Tibial nerve (tissue), 4 donors: ENCODE measurements at places on chromosomes 5 and 9.

DNA sequence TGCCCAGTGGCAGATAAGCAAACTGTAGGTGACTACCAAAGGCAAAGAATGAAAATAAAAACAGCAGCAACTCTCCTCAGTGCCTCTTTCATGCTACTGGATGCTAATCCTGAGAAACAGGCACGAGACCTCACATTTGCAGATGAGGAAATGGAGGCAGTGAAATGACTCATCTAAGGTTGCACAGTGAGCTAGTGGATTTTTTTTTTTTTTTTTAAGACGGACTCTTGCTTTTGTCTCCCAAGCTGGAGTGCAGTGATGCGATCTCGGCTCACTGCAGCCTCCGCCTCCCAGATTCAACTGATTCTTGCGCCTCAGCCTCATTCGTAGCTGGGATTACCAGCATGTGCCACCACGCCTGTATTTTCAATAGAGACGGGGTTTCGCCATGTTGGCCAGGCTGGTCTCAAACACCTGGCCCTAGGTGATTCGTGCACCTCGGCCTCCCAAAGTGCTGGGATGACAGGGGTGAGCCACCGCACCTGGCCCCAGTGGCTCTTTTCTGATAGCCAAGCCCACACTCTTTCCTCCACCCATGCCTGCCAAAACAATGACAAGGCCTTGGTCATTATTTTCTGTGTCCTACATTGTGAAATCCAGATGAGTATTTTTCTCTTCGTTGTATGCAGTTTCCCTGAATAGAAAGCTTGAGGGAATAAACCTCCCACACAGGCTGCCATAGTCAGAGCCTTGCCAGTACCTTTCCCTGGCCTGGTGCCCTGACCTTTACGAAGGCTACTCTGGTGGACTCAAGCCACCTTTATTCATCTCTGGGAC, 19.2 kb downstream of the DOCK2 start:
- no peak for DNase-seq

- no peak for DNase-seq
These were observed 7.0 kb downstream of the RCL1 start for GRCh38 chr9:4799775-4800174.

- no peak for DNase-seq
These were observed 90.0 kb upstream of the POU5F2 start for GRCh38 chr5:93831449-93831848.

DNA sequence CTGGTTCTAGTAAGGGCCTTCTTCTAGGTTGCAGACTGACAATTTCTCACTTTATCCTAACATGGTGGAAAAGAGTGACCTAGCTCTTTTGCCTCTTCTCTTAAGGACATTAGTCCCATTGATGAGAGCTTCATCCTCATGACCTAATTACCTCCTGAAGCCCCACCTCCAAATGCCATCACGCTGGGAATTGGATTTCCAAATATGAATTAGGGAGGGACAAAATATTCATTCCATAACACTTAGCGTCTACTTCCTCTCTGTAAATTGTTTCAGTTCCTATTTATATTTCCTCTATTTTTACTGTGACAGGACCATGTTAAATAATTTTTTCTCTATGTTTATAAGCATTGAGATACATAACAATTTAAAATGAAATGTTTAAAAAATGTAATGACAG, 408.8 kb downstream of the CDH10 start:
- no peak for DNase-seq

- no peak for DNase-seq
These were observed 6.8 kb upstream of the TIFAB start for GRCh38 chr5:135458921-135459331.

DNA sequence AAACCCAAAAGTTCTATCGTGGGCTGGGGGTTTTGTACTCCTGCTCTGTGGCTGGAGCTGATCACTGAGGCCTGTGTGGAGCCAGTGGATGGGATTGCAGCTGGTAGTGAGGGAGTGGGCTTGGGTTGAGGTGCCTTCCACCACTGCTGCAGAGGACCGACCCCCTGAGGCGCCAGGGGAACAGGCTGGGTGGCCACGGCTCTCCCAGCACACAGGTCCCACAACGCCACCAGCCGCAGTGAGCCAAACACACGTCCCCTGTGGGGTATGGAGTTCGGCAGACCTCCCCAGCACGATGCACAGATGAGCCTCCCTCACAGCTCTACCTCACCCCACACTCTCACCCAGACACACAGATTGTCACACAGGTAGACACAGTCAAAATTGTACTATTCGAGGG, 109.1 kb downstream of the DAB2IP start:
- no peak for DNase-seq

DNA sequence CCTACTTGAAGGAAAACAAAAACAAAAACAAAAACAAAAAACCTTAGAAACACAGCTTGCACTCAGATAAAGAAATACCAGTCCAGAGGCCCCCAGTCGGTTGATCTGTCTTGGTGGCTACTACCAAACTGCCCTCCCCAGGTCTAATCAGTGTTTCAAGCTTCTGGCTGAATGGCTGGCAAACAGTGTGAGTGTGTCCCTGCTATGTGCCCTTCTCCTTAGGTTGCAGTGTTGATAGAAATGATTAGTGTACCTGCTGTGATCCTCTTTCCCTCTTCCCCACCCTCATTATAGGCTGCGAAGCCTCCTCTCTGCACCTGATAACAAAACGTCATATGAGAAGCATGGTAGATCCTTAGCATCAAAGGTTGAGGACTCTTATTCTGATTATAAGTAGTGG, 12.8 kb downstream of the NR4A3 start:
- no peak for DNase-seq

DNA sequence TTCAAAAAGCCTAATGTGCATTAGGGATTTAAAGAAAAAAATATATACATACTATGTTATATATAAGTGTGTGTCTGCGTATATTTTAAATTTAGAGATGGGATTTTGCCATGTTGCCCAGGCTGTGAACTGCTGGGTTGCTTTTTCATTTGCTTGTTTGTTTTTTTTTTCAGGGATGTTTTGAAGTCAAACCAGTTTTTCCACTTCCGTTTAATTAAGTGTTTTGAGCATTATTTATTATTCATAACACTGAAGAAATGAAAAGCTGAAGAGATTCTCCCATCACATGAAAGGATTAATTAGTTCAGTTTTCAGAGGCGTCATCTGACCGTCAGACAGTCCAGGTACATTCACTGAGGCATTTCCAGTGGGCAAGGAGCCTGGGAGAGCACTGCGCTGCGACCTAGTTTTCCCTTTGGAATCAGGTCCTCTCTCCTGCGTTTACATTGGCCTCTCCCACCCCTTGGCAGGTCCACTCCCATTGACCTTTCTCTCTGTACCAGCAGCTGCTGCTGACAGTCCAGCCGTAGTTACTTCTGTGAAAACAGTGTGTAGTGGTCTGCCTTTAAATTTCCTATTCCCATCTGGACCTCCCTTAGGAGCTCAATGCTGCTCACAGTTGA, 26.0 kb downstream of the ARRDC3 start:
- DNase-seq = no peak

DNA sequence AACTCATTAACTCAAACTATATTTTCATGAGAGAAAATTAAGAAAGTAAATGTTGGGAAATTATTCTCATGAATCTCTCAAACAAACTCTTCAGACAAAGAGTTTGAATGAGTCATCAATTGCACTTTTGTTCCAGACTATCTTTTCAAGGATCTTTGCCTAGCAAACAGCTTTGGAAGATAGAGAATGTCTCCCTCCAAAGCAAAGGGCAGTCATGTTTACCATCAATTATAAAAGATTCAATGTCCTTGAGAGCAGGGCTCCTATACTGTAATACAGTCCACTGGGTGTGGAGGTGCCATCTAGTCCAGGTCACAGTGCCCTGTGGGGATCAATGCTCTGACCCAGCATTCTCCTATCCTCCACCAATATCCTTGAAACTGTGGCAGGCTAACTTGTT, 1429.3 kb downstream of the EFNA5 start:
- no peak for DNase-seq

- no peak for DNase-seq
These were observed 1.2 kb upstream of the ADGRV1 start for GRCh38 chr5:90557391-90557790.

DNA sequence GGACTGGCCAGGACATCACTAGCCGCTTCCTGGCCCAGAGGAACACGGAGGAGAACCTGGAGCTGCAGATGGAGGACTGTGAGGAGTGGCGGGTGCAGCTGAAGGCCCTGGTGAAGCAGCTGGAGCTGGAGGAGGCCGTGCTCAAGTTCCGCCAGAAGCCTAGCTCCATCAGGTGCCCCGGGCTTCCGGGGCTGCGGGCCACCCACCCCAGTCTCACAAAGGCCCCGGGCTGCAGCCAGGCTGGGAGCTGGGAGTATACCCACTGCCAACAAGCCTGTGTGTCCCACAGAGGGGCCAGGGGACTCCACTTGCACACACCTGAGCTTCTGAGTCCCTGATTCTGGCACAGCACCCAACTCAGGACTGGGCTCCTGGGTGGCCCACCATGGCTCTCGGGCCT, 1.7 kb upstream of the RABL6 start:
- no peak for DNase-seq

- DNase-seq = no peak
These were observed 721.2 kb downstream of the CDH18 start for GRCh38 chr5:19266791-19267190.

- DNase-seq = no peak
These were observed 150.0 kb downstream of the CDC42SE2 start for GRCh38 chr5:131413605-131414559.

- DNase-seq = no peak
These were observed 57.8 kb downstream of the CXXC5 start for GRCh38 chr5:139705655-139706587.

DNA sequence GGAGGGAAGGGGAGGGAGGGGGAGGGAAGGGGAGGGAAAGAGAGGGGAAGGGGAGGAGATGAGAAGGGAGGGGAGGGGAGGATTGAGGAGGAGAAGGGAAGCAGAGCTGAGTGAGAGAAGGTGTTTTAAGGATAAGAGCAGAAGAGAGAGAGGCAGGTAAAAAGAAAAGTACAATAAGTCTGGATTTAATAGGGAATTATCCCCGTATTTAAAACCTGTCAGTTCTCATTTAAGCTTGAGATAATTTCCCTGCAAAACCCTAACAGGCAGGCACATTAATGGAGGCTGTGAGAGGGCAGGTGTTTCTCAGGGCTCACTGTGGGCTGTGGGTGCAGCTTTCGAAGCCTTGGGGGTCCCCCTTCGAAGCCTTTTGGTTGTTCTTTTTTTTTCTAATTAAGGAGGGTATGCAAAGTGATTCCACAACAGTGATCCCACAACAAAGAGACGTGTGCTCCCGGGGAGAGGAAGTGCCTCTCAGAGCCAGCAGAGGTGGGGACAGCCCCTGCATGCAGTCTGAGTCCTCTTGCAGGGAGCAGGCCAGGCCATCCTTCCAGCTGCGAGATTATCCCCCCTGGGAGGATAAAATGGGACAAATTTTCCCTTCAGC, 317.9 kb upstream of the IRX1 start:
- DNase-seq = no peak

GRCh38 chr5:143142596-143143435, 260.7 kb downstream of the NR3C1 start:
- DNase-seq = peak; percentile 25

GRCh38 chr5:142870532-142871362, 100.6 kb downstream of the ARHGAP26 start:
- no peak for DNase-seq

DNA sequence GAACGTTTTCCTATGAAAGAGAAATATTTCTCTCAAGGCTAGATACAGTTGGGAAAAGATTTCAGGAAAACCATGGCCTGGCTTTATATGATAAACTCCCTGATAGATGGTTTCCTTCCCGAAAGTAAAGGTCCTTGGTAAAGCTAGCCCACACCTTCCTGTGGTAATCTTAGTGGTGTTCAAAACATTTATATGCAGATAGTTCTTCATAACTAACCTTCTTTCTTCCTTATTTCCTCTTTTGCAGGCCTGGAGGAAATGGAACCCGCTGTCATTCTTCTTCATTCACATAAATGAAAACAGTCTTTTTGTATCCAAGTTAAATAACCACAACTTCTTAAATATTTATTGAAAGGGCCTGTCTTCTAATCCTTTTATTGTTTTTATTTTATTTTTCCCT, 474.0 kb upstream of the ACTBL2 start:
- no peak for DNase-seq

GRCh38 chr5:158876263-158876942, 223.3 kb downstream of the EBF1 start:
- DNase-seq = no peak

DNA sequence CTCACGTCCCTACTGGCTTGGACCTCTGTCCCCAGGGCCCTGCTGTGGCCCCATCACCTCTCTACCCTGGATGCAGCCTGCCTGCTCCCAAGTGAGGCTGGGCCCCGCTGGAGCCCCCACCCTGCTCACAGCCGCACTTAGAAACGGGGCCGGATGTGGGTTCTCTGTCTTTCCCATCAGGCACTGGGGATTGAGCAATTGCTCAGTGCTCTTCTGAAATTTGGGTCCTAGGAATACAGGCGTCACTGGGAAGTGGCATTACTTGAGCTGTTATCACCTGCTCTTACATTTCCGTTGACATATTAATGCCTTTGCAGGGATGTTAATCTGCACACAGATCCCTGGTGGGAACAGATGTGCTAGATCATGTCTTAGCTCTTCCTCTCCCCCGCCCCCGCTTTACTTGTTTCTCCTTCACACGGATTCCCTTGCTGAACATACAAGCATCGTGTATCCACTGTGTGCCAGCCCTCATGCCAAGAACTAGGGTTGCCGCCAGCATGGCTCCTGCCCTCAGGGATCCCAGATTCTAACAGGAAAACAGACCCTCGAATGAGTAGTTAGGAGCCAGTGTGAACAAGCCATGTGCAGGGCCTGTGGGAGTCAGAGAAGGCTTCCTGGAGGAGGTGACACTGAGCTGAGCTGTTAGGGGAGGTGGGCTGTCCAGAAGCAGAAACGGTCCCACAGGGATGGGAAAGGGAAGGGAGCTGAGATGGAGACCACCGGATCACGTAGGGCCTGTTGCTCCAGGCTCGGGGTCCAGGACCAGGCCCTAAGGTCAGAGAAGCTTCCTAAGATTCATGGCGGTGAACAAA, 65.1 kb downstream of the NEK6 start:
- no peak for DNase-seq

GRCh38 chr9:96027251-96028131, 152.0 kb downstream of the ERCC6L2 start:
- DNase-seq = no peak

DNA sequence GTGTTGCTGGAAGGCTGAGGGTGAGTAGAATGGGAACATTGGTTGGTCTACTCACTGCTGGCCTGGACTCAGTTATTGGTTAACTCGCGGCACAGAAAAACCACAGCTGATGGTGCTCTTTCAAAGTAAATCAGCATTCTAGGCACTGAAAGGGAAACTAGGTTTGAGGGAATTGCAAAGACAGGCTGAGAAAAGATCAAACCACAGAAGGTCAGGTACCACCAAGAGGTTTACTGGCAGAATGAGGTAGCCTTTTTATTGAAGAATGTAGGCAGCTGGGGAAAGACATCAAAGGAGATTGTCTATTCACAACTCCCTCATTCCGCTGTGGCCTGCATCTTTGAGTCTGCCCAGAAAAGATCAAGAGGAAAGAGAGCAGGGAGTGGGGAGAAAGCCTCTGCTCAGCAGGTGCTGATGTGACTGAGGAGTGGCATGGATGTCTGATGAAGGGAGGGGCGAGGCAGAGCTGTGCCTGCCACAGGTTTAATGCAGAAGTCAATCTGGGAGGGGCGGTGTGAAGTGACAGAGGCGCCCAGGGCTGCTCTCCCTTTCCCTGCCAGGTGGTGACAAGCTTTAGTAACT, 255.5 kb downstream of the MAN2A1 start:
- no peak for DNase-seq

- no peak for DNase-seq
These were observed 329.1 kb downstream of the TMEM38B start for GRCh38 chr9:106023455-106023854.
